ENCODE measurements at places on chromosomes 16 and 17. TPM values are rescaled to one million over a fixed set of nuclear protein-coding genes. Genes with fewer than 3 reads are reported as not detected.

DNA sequence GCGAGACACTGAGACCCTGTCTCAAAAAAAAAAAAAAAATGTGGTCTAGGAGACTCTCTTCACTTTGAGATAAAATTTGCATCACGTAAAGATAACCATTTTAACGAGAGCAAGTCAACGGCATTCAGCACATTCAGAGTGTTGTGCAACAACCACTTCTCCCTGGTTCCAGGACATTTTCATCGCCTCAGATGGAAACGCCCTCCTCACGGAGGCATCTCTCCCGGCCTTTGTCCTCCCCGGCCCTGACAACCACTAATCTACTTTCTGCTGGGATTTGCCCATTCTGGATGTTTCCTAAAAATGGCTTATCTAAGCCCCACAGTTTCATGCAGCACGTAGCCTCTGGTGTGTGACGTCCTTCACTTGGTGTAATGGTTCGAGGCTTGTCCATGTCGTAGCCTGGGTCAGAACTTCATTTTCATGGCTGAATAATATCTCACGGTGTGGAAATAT, 6.4 kb upstream of the NPRL3 start:
- DNase-seq: no peak
- H3K4me3 ChIP-seq: no peak overlapping the region
- peaks cover 30% of the 10 kb centered on the region for H3K27me3 ChIP-seq
- no peaks in the 10 kb centered on the region for H3K4me1 ChIP-seq
- H3K27ac ChIP-seq: no peak overlapping the region
- H3K36me3 ChIP-seq: no peaks in the 10 kb centered on the region

The TP53TG3B gene
- total RNA-seq: not detected

- peaks cover 64% of the 10 kb centered on the region for H3K4me1 ChIP-seq
- no peak overlapping the region for H3K4me3 ChIP-seq
- no peaks in the 10 kb centered on the region for H3K27me3 ChIP-seq
- peak overlapping the region; percentile 65 for H3K27ac ChIP-seq
Measured at GRCh38 chr16:53084746-53085334, 30.0 kb downstream of the CHD9 start.

DNA sequence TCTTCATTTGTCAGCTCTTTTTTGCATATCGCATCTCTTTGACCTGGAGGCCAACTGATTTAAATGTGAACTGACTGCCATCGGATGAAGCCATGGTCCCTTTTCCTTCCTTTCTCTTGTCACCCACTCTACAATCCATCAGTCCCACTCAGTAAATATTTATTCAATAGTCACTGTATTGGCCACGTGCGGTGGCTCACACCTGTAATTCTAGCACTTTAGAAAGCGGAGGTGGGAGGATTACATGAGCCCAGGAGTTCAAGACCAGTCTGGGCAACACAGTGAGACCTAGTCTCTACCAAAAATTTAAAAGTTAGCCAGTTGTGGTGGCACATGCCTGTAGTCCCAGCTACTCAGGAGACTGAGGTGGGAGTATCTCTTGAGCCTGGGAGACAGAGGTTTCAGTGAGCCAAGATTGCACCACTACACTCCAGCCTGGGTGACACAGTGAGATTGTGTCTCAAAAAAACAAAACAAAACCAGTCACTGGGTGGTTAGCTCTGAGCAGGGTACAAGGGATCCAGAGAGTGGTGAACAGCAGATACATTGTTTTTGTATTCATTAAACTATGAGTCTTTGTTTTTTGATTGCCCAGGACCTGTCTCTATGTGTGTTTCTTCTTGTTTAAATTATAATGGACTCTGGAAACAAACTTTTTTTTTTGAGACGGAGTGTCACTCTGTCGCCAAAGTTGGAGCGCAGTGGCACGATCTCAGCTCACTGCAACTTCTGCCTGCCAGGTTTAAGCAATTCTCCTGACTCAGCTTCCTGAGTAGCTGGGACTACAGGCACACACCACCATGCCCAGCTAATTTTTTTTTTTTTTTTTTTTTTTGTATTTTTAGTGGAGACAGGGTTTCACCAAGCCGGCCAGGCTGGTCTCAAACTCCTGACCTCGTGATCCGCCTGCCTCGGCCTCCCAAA, 6.9 kb downstream of the PHAF1 start:
- no peak overlapping the region for H3K4me3 ChIP-seq
- DNase-seq: no peak
- H3K36me3 ChIP-seq: no peaks in the 10 kb centered on the region
- H3K4me1 ChIP-seq: peaks cover 12% of the 10 kb centered on the region

The TBC1D3E gene
- total RNA-seq: not detected

The PEMT gene
- total RNA-seq: 13.5 TPM

DNA sequence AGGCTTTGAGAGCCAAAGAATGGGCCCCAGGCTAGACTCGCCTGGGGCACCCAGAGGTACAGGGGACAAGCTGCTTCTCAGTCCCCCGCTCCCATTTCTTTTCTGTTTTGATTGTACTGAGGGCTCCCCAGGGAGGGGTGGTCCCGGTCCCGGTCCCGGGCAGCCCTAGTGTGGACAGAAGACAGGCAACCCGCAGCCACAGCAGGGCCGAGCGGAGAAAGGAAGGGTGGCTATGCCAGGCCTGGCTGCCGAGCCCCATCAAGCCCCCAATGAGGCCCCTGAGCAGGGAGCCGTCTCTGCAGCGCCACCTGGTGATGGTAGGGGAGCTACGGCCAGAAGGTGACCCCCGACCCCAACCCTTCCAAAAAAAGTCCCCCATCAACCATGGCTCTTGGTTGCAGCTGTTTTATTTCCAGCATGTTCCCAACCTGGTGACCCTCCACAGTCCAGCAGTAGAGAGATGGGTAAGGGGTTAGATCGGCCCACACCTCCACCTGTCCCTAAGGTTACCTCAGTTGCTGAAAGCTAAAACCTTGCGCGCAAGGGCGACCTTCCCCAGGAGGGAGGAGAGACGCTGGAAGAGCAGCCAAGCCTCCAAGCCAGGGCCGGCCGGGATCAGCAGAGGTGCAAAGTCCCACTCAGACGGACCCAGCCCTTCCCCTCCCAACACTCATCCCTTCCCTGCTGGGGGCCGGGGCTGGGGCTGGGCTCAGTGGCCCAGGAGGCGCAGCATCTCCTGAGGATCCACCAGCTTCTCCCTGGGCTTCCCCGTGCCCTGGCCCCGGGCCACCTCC, 2.6 kb upstream of the GRIN2C start:
- peaks cover 33% of the 10 kb centered on the region for H3K4me1 ChIP-seq
- no peaks in the 10 kb centered on the region for H3K36me3 ChIP-seq
- H3K4me3 ChIP-seq: peak overlapping the region; percentile 22
- DNase-seq: peak; percentile 67
- H3K27ac ChIP-seq: no peak overlapping the region

The GRAP gene
- 2.7 TPM for total RNA-seq

DNA sequence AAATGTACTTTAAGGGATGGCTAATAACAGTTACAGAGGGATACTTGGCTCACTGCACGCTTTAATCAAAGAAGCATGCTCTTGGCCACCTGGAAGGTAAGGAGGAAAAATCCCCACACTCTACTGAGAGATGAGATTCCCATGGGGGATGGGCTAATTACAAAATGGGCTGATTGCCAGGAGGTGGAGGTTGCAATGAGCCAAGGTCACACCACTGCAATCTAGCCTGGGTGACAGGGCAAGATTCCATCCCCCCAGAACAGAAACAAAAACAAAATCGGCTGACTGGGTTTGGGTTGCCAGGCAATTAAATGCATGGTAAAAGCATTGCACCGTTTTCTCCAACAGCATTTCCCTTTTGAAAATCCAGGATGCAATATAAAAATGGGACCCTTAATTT, 18.0 kb downstream of the N4BP1 start:
- H3K4me1 ChIP-seq: peaks cover 23% of the 10 kb centered on the region
- H3K27ac ChIP-seq: no peak overlapping the region
- DNase-seq: no peak
- no peaks in the 10 kb centered on the region for H3K27me3 ChIP-seq

- H3K27ac ChIP-seq: no peak overlapping the region
- no peaks in the 10 kb centered on the region for H3K27me3 ChIP-seq
Measured at GRCh38 chr16:69593751-69594255, 28.0 kb downstream of the NFAT5 start.

GRCh38 chr16:17511340-17511739, 40.6 kb upstream of the XYLT1 start:
- H3K4me3 ChIP-seq: no peak overlapping the region
- H3K27ac ChIP-seq: no peak overlapping the region
- no peaks in the 10 kb centered on the region for H3K4me1 ChIP-seq
- peaks cover 7% of the 10 kb centered on the region for H3K27me3 ChIP-seq
- no peak for DNase-seq
- no peaks in the 10 kb centered on the region for H3K36me3 ChIP-seq

- no peaks in the 10 kb centered on the region for H3K4me1 ChIP-seq
- DNase-seq: no peak
- no peak overlapping the region for H3K27ac ChIP-seq
- no peaks in the 10 kb centered on the region for H3K36me3 ChIP-seq
- no peak overlapping the region for H3K4me3 ChIP-seq
- H3K27me3 ChIP-seq: no peaks in the 10 kb centered on the region
Measured at GRCh38 chr16:80034469-80034826, 433.9 kb upstream of the MAF start.

DNA sequence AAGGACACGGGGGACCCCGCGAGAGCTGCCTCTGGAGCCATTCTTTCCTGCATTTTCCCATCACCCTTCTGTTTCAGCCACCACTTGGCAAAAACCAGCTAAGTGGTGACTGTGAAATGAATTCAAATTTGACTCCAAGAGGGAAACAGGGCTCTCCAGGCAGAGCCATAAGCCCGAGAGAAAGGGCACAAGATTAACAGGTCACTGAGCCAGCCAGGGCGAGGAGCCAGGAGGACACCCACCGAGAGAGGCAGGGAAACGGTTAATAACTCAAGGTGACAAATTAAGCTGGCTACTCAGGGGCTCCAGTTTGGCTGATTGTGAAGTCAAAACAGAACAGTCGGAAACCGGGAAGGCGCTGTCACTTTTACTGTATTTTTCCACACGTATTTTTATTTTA, 67.8 kb upstream of the SOX9 start:
- H3K4me3 ChIP-seq: no peak overlapping the region
- no peaks in the 10 kb centered on the region for H3K4me1 ChIP-seq
- DNase-seq: no peak
- H3K27me3 ChIP-seq: no peaks in the 10 kb centered on the region
- no peaks in the 10 kb centered on the region for H3K36me3 ChIP-seq

- H3K36me3 ChIP-seq: no peaks in the 10 kb centered on the region
- H3K4me1 ChIP-seq: peaks cover 15% of the 10 kb centered on the region
- no peak for DNase-seq
- no peak overlapping the region for H3K27ac ChIP-seq
- no peaks in the 10 kb centered on the region for H3K27me3 ChIP-seq
Measured at GRCh38 chr16:3656491-3657468, 2.3 kb downstream of the DNASE1 start.

The ADAP2 gene
- 8.6 TPM for total RNA-seq

DNA sequence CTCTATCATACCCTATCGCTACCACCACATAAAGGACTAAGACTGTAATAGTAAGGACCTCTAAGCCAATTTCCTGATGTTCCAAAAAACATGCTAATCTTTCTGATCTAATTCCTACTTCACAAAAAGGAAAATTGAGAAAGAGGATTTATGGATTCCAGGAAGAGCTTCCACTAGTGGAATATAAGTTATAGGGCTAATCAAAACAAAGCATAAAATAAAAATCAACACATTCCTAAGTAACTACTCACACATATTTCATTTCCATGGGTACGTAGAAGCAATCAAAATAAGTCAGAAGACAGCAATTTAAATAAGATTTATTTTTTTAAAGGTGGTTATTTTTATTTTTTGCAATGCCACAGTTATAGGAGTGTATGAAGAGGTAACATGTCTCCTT, 12.4 kb downstream of the CCDC43 start:
- H3K27ac ChIP-seq: no peak overlapping the region
- H3K27me3 ChIP-seq: no peaks in the 10 kb centered on the region
- no peak for DNase-seq
- H3K36me3 ChIP-seq: peaks cover 14% of the 10 kb centered on the region
- no peak overlapping the region for H3K4me3 ChIP-seq

DNA sequence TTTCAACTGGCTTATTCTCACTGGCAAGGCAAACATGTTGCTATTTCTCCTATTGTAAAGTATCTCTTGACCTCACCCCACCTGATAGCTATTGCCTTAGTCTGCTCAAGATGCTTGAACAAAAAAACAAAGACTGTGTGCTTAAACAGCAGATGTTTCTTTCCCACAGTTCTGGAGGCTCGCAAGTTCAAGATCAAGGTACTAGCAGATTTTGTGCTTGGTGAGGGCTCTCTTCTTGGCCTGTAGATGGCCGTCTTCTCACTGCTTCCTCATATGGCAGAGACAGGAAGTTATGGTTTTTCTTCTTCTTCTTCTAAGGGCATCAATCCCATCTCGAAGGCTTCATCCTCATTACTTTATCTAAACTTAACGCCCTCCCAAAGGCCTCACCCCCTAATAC, 109.7 kb upstream of the CLEC3A start:
- H3K36me3 ChIP-seq: no peaks in the 10 kb centered on the region
- H3K4me3 ChIP-seq: no peak overlapping the region
- H3K27me3 ChIP-seq: no peaks in the 10 kb centered on the region
- no peak for DNase-seq
- H3K4me1 ChIP-seq: no peaks in the 10 kb centered on the region

The ABCC12 gene
- total RNA-seq: not detected

GRCh38 chr16:48076455-48077012, 79.3 kb downstream of the ABCC12 start:
- H3K36me3 ChIP-seq: no peaks in the 10 kb centered on the region
- H3K27me3 ChIP-seq: no peaks in the 10 kb centered on the region
- H3K4me3 ChIP-seq: no peak overlapping the region
- no peaks in the 10 kb centered on the region for H3K4me1 ChIP-seq

DNA sequence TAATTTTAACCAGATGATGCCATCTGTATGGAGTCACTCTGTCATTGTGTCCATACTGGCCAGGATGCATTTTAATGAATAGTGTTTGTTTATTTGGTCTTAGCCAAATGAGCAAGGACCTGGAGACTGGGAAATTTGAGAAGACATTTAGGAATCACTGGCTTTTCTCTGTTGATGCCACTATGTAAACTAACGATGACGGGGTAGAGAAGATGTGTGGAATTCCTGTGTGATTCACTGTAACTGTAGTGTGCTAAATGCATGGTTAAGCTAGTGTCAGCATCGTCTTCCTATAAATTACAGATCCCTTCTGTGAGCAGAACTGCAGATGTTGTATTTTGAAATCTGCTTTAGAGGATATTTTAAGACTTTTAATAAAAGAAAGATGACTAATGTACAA, 66.6 kb downstream of the NOS2 start:
- H3K27me3 ChIP-seq: peaks cover 24% of the 10 kb centered on the region
- no peak for DNase-seq
- no peak overlapping the region for H3K4me3 ChIP-seq
- H3K36me3 ChIP-seq: no peaks in the 10 kb centered on the region
- H3K4me1 ChIP-seq: no peaks in the 10 kb centered on the region
- H3K27ac ChIP-seq: no peak overlapping the region

- no peak overlapping the region for H3K27ac ChIP-seq
- no peaks in the 10 kb centered on the region for H3K4me1 ChIP-seq
- H3K27me3 ChIP-seq: no peaks in the 10 kb centered on the region
- H3K36me3 ChIP-seq: no peaks in the 10 kb centered on the region
- H3K4me3 ChIP-seq: no peak overlapping the region
- no peak for DNase-seq
Measured at GRCh38 chr16:57912529-57913260, 58.2 kb downstream of the CNGB1 start.

GRCh38 chr17:10177913-10178505, 20.4 kb downstream of the GAS7 start:
- H3K36me3 ChIP-seq: no peaks in the 10 kb centered on the region
- H3K4me3 ChIP-seq: no peak overlapping the region
- H3K4me1 ChIP-seq: no peaks in the 10 kb centered on the region
- H3K27me3 ChIP-seq: no peaks in the 10 kb centered on the region
- H3K27ac ChIP-seq: no peak overlapping the region

The MT1H gene
- total RNA-seq: not detected
